AG08395 (cell line): ENCODE measurements at places on chromosomes 2 and 18.

DNA sequence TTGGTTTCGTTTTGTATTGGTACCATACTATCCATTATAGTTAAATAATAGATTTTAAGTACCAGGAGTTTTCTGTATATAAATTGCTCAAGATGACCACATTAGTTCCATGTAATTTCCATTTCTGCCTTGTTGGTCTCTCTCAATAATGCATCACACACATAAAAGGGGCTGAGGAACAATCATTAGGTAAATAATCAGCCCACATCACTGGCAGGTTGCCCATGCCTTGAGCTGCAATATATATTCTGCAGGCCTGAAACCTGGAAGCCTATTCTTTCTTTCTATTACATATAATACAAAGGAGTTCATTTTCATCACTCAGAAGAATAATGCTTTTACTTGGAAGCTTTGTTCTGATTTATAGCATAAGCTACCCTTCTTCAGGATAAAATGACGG is 616.1 kb upstream of the PKDCC start:
- DNase-seq: no peak

- DNase-seq: no peak
Measured at GRCh38 chr2:234031207-234031606, 19.3 kb upstream of the SPP2 start.

- no peak for DNase-seq
Measured at GRCh38 chr18:48009116-48009745, 78.8 kb upstream of the SMAD2 start.

DNA sequence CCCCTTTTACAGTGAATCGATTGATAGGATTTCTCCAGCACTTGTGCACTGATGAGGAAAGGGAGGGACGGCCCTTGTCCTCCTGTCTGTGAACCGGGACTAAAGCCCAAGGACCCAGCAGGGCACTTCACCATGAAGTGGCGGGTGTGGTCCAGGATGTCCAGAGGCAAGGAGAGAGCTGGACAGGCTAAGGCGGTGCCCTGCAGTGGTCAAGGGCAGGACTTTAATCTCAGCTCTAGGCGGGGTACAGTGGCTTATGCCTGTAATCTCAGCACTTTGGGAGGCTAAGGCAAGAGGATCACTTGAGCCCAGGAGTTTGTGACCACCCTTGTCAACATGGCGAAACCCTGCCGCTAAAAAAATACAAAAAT is 28.2 kb upstream of the SEMA4C start:
- no peak for DNase-seq

GRCh38 chr2:24076849-24077534 is 866 bp upstream of the SF3B6 start:
- DNase-seq: peak; percentile 6
